Endodermal cell (in vitro differentiated cells): ENCODE measurements at places on chromosomes 5 and 9. TPM values are rescaled to one million over a fixed set of nuclear protein-coding genes. Genes with fewer than 3 reads are reported as not detected.

DNA sequence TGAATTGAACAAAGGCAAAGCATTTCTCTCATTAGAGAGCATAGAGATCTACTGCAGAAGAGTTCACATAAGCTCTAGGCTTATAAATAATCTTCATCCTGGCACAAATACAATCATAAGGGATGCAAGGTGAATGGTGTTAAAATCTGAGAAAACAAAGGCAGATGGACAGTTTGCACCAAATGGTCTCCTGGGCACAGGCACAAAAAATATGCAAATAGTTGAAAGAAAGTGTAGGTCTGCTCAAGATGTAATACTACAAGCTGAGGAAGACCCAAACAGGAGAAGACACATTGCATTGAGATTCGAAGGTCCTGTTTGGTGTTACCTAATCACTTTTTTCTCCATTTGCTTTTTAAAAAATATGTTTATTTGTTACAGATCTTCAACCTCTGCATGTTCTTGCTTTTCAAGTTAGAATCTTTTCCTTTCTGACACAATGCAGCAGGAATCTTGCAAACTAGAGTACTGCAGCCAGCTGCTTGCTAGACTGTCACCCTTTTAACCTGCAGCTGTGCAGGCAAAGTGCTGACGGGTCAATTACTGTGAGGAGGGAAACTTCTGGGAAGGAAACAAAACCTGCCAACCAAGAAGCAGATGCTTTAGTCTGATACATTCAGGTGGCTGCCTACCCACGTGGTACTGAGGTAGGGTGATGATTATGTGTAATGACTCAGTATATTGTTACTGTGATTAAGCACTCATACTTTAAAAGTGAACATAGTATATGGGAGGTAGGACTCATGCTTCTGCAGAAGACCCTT lies 1048.6 kb upstream of the SEMA6A start:
- DNase-seq: no peak

DNA sequence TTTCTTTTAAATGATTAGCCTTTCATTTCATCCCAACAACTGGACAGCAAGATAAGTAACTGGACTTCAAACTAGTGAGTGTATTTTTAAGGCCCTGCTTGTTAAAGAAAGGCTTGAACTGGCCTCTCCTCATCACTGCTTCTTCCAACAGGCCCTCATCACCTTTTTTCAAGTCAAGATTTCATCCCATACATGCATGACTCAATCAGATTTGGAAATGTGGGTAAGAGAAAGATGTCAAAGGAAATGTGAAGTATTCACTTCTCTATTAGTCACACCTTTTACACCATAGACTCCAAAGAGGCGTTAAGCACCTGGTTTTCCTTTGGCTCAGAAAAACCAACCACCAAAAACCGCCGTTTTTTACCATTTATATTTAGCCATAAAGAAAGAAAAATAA lies 4.9 kb downstream of the NR4A3 start:
- no peak for DNase-seq

The TMEM232 gene
- total RNA-seq: 3.3 and 4.2 TPM in 2 replicates

GRCh38 chr5:119290161-119290569 lies 65.7 kb upstream of the TNFAIP8 start:
- DNase-seq: no peak

GRCh38 chr5:163571744-163572143 lies 66.3 kb downstream of the MAT2B start:
- DNase-seq: no peak

GRCh38 chr5:65742565-65743231 lies 20.7 kb downstream of the NLN start:
- DNase-seq: no peak

DNA sequence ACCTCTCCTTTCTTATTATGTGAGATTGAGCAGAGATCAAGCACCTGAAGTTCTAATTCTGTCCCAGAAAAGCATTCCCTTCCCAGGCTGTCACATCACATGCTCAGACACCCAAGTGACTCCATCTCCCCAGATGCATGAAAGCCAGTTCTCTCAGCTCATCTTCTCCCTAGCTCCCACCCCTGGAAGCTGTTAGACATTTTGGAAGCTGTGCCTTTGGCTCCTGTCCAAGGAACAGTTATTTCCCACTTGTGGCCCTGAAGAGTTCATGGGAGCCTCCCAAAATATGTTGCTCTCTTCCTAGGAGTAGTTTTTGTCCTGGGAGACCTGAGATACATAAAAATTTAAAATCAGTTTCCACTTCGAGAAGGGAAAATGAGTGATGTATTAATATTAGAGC lies 161.4 kb upstream of the GAS1 start:
- no peak for DNase-seq

DNA sequence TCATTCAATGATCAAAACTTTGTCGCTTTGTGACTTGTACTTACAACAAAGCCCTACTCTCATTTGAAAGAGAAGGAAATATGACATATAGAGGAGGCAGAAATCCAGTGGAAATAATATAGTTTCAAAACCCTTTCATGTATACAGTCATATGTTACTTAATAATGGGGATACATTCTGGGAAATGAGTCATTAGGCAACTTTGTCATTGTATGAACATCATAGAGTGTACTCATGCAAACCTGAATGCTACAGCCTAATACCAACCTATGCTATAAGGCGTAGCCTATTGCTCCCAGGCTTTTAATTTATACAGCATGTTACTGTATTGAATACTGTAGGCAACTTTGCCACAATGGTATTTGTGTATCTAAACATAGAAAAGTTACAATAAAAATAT lies 69.0 kb upstream of the SMC2 start:
- DNase-seq: no peak

The ELAVL2 gene
- total RNA-seq: 2.8 to 6.2 TPM (median 6.1 TPM) in 3 replicates

- DNase-seq: no peak
Measured at GRCh38 chr5:57366744-57367143, 115.9 kb downstream of the ACTBL2 start.

The TBC1D13 gene
- total RNA-seq: 25.7 to 34.3 TPM (median 33.1 TPM) in 3 replicates

The FOXD4 gene
- total RNA-seq: 0.26 and 0.47 TPM in 2 replicates

- no peak for DNase-seq
Measured at GRCh38 chr5:127776477-127776876, 73.3 kb downstream of the CCDC192 start.

GRCh38 chr5:138873466-138874221 lies 1.5 kb downstream of the LRRTM2 start:
- no peak for DNase-seq

DNA sequence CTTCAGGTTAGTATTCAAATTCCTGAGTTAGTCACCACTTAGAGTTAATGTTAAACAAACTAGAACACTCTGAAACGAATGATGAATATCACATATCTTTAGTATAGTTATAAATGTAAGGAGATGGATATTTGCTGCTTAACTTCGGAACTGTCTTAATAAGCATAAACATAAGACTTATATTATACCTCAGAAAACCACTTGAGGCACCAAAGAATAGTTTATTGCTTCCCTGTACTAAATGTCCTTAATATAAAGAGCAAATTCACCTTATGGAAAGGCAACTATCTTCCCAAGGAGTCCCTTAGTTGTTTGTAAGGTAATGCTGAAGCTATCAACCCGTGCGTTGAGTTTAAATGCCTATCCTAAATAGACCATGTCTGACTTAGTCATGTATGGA lies 300.0 kb upstream of the ADAMTSL1 start:
- no peak for DNase-seq

The HSPB3 gene
- not detected in 3 replicates for total RNA-seq

The PFN3 gene
- not detected in 3 replicates for total RNA-seq

GRCh38 chr9:131965103-131965502 lies 114.6 kb downstream of the MED27 start:
- no peak for DNase-seq

- no peak for DNase-seq
Measured at GRCh38 chr5:56228631-56229030, 4.5 kb downstream of the ANKRD55 start.

DNA sequence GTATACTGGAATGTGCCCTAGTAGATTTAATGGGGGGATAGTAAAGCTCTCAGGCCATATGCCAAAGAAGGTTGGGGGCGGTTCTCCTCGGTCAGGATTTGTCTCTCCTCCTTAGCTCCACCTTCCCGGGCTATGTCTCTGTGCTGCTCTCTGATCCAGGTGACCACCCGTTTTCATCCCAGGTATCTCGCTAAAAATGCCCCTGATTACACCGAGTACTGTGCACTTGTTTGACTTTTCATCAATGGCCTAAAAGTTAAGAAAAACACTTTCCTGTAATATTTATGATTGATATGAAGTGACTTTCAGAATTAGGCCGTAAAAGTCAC lies 724 bp downstream of the NDUFS6 start:
- DNase-seq: peak; percentile 68

DNA sequence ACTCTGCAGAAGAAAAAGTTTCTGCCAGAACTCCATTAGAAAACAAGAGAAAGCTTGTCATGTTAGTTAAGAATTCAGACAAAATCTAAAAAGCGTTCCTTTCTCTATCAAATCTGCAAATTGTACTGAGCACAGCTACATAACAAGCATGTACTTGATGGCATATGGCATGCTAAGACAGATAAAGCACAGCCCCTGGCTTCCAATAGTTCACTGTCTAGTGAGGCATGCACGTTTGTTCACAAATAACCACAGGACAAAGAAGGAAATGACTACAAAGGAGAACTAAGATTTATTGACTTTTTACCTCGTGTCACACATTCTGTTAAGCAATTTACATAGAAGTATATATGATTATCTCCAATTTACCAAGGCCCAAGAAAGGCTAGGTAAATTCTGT lies 518.2 kb upstream of the TLE4 start:
- no peak for DNase-seq

DNA sequence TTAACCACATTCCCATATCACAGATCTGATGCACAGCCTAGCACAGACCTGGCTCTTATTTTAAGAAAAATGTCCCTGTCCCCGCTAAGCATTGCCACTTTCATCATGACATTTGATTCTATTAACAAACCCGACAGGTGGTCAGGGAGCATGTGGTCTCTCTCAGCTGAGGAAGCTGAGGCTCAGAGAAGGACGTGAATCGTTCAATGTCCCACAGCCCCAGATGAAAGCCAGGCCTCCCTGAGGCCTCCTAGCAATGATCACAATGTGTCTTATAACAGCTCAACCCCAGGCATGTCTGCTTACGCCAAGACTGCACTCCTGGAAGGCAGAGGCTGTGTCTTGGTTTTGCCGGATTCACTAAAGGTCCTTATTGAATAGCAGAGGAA lies 10.4 kb upstream of the CRB2 start:
- no peak for DNase-seq

- no peak for DNase-seq
Measured at GRCh38 chr9:106920701-106921283, 57.8 kb downstream of the ZNF462 start.

DNA sequence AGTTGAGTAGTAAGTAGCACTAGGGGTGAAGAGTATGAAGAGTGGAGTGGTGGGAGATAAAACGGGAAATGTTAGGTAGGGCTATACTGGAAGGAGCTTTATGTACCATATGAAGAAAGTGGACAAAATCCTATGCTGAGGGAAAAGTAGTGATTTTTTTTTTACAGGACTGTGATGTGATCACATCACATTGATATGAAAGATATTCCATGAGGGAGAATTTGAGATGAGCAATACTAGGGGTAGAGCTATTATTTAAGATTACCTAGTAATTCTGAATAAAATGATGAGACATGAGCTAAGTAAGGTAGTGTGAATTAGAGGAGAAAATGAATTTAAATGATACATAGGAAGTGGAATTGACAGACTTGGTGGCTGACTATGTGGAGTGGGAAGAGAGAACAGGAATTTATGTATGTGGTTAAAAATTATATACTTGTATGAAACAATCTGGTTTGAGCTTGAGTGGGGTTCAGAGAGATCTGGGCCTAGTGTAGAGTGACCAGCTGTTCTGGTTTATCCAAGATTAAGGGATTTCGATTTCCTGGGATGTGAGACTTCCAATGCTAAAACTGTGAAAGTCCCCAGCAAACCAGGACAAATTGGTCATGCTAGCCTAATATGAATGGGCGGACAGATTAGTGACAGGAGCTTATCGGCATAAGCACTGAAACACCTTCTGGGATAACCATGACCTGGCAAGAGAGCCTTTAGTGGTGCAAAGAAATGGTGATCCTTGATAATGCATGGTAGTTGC lies 29.3 kb upstream of the STOM start:
- no peak for DNase-seq

DNA sequence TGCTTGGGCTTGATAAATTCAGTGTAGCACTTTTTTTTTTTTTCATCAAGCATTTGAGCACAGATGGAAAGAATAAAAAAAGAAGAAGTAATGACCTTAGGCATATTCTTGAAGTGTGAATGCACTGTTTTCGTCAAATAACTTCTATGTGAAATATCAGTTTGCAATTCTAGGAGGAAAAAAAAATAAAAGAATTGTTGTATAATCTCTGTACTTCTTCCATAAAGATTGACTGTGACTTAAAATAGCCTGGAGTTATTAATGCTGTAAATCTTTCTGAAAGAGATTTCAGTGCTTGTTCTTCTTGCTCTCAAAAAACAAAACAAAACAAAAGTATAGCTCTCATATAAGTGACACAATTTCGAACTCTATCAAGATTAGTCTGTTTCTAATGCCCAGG lies 536.9 kb upstream of the ZNF608 start:
- no peak for DNase-seq

DNA sequence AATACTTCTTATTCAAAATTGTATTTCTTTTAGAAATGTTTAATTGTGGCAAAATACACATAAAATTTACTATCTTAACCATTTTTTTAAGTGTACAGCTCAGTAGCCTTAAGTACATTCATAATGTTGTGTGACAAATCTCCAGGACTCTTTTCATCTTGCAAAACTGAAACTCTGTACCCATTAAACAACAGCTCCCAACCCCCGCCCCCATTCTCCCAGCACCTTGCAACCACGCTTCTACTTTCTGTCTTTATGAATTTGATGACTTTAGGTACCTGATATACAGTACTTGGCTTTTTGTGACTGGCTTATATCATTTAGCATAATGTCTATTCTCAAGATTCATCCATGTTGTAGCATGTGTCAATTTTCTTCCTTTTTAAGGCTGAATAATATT lies 2.8 kb upstream of the IL5 start:
- DNase-seq: no peak

The SNCAIP gene
- total RNA-seq: 1.8 and 2.1 TPM in 2 replicates

The SLC6A3 gene
- total RNA-seq: 0.18 and 0.23 TPM in 2 replicates

The PCDHGC4 gene
- 2.3 and 2.6 TPM in 2 replicates for total RNA-seq

The CBY3 gene
- total RNA-seq: not detected in 2 replicates

The MYMK gene
- total RNA-seq: not detected in 2 replicates

- no peak for DNase-seq
Measured at GRCh38 chr5:132635873-132636272, 22.1 kb upstream of the IL13 start.

- no peak for DNase-seq
Measured at GRCh38 chr5:80033513-80033912, 1.6 kb upstream of the THBS4 start.

- peak; percentile 80 for DNase-seq
Measured at GRCh38 chr5:80034962-80035821, at the start of gene THBS4. Gene THBS4, plus strand, starts transcription at chr5:80035348. Its CDS starts 190 bp downstream, at chr5:80035538.

DNA sequence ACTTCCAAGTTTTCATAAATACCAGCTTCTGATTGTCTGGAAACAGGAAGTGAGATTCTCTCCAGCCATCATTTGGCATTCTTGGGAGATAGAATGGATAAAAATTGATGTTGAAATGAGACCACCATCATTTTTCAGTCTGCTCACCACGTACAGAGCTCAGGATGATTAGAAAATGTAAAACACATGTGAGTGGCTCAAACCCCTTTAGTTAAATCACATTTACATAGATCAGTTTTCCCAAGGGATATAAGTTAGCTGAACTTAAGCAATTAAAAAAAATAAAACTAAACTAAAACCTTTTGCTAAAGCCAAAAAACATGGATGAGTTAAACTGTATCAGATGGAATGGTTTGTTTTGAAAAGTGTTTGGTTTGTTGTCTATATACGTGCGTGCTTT lies 37.1 kb upstream of the GDNF start:
- no peak for DNase-seq

- peak; percentile 62 for DNase-seq
Measured at GRCh38 chr5:108681079-108681921, 66.4 kb upstream of the FER start.

- peak; percentile 90 for DNase-seq
Measured at GRCh38 chr5:83471405-83472212, at the start of gene VCAN. Gene VCAN, plus strand, starts transcription at chr5:83471744. Its CDS starts 11,775 bp downstream, at chr5:83483519.
